ENCODE measurements at places on chromosomes 12 and 14. TPM values are rescaled to one million over a fixed set of nuclear protein-coding genes. Genes with fewer than 3 reads are reported as not detected.

- no peak for DNase-seq
These were observed 124.2 kb downstream of the GLT1D1 start for GRCh38 chr12:128977441-128977840.

DNA sequence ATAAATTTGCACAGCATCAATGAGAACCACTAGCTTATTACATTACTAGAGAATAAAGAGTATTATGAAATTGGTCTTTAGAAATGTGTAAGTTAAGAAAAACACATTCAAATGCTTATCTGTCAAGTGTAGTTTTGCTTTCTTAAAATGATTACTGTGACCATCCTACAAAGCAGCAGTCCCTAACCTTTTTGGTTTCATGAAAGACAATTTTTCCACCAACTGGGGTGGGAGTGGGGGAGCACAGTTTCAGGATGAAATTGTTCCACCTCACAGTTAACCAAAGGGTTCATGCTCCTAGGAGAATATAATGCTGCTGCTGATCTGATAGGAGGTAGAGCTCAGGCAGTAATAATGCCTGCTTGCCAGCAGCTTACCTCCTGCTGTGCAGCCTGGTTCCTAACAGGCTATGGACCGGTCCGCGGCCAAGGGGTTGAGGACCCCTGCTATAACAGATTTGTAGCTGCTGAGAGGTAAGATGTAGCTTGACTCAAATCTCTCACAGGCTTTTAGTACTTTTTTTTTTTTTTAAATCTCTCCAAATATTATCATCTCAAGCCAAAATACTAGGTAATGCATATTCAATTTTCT lies 45.4 kb downstream of the PPP4R3A start:
- no peak for DNase-seq

- peak; percentile 74 for DNase-seq
These were observed at the start of gene INF2 for GRCh38 chr14:104689109-104689880. Gene INF2 (plus strand): TSS chr14:104689618. CDS start chr14:104701366, 11,748 bp downstream.

Gene TPH2
- total RNA-seq, result not detected

All from Caki2 (cell line).